Activated CD8-positive, alpha-beta T cell treated with anti-CD3 and anti-CD28 coated beads for 36 hours (primary cell): ENCODE measurements at places on chromosomes 5 and 9. TPM values are rescaled to one million over a fixed set of nuclear protein-coding genes. Genes with fewer than 3 reads are reported as not detected.

GRCh38 chr5:95076395-95077185 is 208.3 kb downstream of the MCTP1 start:
- no peak for DNase-seq

GRCh38 chr9:134791009-134791408 is 89.6 kb upstream of the FCN2 start:
- no peak for DNase-seq

DNA sequence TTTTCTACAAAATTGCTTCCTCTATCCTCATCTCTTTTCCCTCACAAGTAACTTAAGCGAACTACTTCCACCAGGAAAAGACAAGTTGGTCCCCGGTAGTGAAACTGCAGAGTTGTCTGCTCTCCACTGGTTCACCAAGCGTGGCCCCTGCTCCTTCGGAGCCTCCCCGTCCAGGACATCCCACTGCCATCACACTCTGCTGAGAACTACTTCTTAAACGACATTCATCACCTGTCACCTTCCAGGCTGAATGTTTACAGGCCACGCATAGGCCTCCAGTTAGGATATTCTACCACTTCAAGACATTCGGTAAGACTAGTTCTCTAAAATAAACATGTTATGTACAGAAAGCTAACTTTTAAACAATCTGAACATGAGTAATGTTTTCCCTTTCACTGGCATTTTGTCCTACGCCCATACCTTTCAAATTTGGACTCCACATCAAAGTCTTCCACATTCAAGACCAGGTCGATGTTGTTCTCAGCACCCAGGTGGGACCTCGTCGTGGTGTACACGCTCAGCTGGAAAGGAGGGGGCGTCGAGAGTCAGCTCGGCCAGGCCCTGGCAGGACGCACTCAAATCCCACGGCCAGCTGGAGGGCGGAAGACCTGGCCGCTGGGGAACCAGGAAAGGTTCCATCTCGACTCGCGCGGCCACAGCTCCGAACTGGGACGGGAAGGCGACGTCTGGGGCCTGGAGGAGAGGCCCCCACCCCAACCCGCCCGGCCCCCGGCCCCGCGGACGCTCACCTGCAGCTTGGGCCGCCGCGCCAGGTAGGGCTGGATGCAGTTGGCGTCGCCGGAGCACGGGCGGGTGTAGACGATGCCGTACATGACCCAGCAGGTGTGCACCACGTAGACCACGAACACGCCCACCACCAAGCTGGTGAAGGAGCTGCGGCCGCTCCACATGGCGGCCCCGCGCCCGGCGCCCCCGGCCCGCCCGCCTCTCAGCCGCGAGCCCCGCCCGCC is 683 bp downstream of the CLPTM1L start:
- peak; percentile 42 for DNase-seq

- DNase-seq, result peak; percentile 68
Measured at GRCh38 chr5:177300236-177300880, 3.2 kb downstream of the RAB24 start.

- DNase-seq, result no peak
Measured at GRCh38 chr5:17276445-17276844, 59.0 kb downstream of the BASP1 start.

DNA sequence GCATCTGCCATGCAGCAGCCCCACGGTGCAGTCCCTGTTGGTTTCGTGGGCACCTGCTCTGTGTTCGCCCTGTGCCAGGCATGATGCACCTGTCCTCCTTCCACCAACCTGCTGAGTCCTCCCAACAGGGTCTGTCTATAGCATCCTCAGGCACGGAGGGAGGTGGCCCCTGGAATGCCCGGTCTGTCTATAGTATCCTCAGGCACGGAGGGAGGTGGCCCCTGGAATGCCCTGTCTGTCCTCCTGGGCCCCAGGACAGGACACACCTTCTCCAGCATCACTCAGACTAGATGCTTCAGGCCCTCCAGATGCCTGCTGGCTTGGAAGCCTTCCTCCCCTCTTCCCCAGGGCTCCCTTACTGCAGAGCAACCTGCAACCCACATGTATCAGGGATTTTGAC is 9.9 kb upstream of the PHYHD1 start:
- DNase-seq, result no peak

DNA sequence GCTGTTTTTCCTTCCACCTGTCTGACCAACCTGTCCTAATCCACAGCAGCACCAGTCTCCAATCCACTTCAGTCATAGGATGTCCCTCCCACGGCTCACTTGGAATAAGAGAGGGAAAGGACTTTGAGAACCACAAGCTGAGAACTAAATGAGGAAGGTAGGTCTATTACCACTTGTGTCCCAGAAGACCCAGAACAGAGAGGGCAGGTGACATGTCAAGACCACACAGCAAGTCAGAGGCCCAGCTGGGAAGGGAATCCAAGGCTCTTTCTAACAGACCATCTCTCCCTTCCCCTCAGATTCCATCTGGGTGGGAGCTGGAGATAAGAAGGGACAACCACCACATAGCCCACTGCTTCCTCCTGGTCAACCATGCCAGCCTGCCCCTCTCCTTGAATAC is 14.6 kb downstream of the ANXA6 start:
- no peak for DNase-seq

GRCh38 chr5:173567548-173567947 is 48.9 kb downstream of the BOD1 start:
- DNase-seq, result no peak

ADAMTS6 gene
- total RNA-seq, result 1.1 TPM

DNA sequence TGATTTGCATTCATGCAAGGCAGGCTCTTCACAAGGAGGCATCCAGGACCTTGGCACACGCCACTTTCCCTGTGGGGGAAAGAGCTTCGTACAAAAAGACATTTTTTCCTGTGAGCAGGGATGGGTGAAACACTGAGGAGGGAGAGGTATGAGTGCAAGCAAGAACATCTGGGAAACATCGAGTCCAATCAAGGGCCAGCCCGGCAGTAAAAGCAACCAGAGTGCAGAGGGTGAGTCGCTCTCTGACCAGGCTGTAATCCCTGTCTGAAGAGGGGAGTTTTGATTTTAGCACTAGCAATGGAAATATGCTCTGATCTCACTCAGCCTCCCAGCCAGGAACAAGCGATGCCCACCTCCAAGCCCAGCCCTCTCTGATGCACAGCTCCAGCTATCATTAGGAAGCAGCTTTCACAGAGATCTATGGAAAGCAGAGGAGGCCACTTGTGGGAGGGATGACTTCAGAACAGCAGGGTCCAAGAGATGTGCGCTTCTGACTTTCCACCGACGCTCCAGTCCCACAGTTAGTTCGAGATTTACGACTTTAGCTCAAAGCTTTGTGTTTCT is 211.0 kb upstream of the ADAMTS16 start:
- DNase-seq, result no peak

- no peak for DNase-seq
Measured at GRCh38 chr5:19866090-19866450, 121.9 kb downstream of the CDH18 start.

ALDH7A1 gene
- total RNA-seq, result 5.1 TPM

PCDHB16 gene
- not detected for total RNA-seq
